ENCODE measurements at places on chromosomes 13 and 19. TPM values are rescaled to one million over a fixed set of nuclear protein-coding genes. Genes with fewer than 3 reads are reported as not detected.
A peak's percentile ranks its signal among the peaks of the same experiment; 100 is the strongest.

GRCh38 chr19:9406798-9407352 is 28.5 kb downstream of the ZNF266 start:
- peaks cover 2% of the 10 kb centered on the region for H3K4me1 ChIP-seq
- peak; percentile 89 for DNase-seq
- peak overlapping the region; percentile 65 for H3K4me3 ChIP-seq
- H3K27me3 ChIP-seq = no peaks in the 10 kb centered on the region

- H3K36me3 ChIP-seq = no peaks in the 10 kb centered on the region
- H3K4me3 ChIP-seq = no peak overlapping the region
- DNase-seq = no peak
- H3K27me3 ChIP-seq = no peaks in the 10 kb centered on the region
These were observed 1268.7 kb upstream of the PCDH20 start for GRCh38 chr13:62684359-62684758.

DNA sequence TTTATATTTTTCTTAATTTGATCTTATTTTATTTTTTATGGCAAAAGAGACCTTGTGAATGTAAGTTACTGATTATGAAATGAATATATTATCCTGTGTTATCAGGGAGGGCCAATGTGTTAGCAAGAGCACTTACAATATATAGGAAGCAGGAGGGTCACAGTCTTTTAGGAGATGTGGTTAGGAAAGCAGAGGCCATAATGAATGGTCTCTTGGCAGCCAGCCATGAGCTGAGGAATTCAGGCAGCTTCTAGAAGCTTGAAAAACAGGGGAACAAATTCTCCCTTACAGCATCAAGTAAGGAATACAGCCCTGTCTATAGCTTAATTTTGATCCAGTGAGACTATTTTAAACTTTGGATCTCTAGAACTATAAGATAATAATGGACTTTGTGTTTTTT is 2374.6 kb downstream of the PCDH9 start:
- no peak overlapping the region for H3K4me3 ChIP-seq
- no peaks in the 10 kb centered on the region for H3K36me3 ChIP-seq
- no peak overlapping the region for H3K27ac ChIP-seq
- no peaks in the 10 kb centered on the region for H3K4me1 ChIP-seq

DNA sequence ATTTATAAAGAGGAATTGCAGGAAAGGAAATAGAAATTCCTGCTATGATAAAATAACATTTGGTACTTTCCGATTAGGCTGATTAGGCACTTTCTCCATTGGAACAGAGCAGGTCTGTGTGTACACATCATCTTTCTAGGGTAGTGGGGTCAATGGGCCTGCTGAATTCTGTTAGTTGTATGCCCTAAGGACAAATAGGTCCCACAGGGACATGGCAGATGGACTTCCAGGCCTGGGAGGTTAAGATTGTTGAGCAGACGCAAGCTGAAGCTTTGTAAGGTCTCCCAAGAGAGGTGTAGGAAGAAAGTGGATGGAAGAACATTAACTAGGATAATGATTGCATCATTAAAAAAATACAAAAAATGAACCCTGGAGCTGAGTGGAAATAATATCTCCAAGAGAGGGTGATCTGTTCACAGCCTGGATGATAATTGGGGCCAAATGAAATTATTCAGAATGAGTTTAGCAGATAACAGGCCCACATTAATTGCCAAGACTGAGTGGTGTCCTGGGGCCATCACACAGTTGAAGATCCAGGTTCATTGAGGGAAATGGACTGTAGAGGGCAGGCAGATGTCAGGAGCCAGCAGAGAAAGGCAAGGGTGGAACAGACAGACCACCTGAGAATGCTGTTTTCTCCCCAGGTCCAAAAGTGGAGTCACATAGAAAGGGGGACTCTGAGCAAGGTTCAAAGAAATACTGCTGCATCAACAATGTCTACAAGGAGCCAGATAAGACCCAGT is 215.1 kb downstream of the DNAJC15 start:
- H3K36me3 ChIP-seq = peaks cover 3% of the 10 kb centered on the region
- no peak overlapping the region for H3K4me3 ChIP-seq
- H3K27me3 ChIP-seq = no peaks in the 10 kb centered on the region
- H3K27ac ChIP-seq = no peak overlapping the region
- H3K4me1 ChIP-seq = no peaks in the 10 kb centered on the region

GRCh38 chr13:21594715-21595545 is 9.0 kb downstream of the MICU2 start:
- peaks cover 2% of the 10 kb centered on the region for H3K36me3 ChIP-seq
- no peak for DNase-seq
- H3K4me1 ChIP-seq = peaks cover 5% of the 10 kb centered on the region
- H3K4me3 ChIP-seq = no peak overlapping the region

GRCh38 chr13:102697929-102698648 is 3.2 kb upstream of the METTL21C start:
- no peaks in the 10 kb centered on the region for H3K27me3 ChIP-seq
- no peaks in the 10 kb centered on the region for H3K36me3 ChIP-seq
- H3K4me3 ChIP-seq = no peak overlapping the region
- no peak overlapping the region for H3K27ac ChIP-seq

GRCh38 chr19:15529774-15530372 is 21.5 kb downstream of the CYP4F22 start:
- peaks cover 4% of the 10 kb centered on the region for H3K27me3 ChIP-seq
- H3K4me1 ChIP-seq = no peaks in the 10 kb centered on the region
- H3K4me3 ChIP-seq = no peak overlapping the region

DNA sequence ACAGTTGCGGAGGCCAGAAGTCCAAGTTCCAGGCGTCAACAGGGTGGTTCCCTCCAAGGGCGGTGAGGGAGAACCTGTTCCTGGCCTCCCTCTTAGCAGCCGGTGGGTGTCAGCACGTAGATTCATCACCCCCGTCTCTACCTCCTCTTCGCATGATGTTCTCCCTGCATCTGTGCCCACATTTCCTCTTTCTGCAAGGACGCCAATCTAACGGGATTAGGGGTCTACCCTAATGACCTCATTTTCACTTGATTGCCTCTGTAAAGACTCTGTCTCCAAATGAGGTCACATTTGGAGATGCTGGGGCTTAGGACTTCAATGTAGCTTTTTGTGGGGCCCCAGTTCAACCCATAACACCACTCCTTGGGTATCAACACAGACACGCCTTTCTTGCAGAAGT is 38.5 kb downstream of the DPF1 start:
- peaks cover 14% of the 10 kb centered on the region for H3K36me3 ChIP-seq
- H3K4me3 ChIP-seq = no peak overlapping the region
- no peak for DNase-seq
- peaks cover 33% of the 10 kb centered on the region for H3K4me1 ChIP-seq

DNA sequence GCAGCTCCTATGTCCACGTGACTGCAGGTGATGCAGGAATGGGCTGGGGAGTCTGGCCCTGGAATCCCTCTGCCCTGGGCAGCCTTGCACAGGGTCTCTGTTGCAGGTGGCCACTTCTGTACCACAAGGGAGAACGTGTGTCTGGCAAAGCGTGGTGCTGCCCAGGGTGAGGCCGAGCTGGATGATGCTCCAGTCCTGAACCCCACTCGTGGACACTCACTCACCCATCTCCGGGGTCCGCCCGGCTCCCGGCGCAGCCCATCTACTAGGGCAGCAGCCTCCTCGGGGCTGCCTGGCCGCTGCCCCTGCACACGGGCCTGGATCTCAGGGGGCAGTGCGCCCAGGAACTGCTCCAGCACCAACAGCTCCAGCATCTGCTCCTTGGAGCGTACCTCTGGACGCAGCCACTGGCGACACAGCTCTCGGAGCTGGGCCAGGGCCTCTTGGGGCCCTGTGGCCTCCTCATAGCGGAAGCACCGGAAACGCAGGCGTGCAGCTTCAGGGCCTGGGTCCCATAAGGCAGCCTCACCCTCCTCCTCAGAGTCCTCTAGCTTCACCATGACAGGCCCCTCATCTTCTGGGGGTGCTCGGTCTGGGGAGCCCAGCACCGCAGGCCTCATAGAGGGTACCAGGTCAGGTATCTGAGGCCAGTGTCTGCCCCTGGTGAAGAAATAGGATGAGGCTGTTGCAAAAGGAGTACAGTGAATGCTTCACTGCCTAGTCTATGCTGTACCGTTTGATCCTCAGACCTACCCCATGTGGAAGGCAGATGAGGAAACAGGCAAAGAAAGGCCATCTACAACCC is 2.2 kb downstream of the MZF1 start:
- DNase-seq = no peak
- no peak overlapping the region for H3K27ac ChIP-seq
- peaks cover 41% of the 10 kb centered on the region for H3K36me3 ChIP-seq

ZBTB32 gene
- not detected for total RNA-seq

GRCh38 chr19:18438331-18439024 is 545 bp upstream of the ISYNA1 start:
- peak overlapping the region; percentile 74 for H3K27ac ChIP-seq
- H3K36me3 ChIP-seq = peaks cover 27% of the 10 kb centered on the region
- H3K27me3 ChIP-seq = no peaks in the 10 kb centered on the region
- DNase-seq = peak; percentile 69

GRCh38 chr13:51000571-51001260 is 91.1 kb downstream of the RNASEH2B start:
- no peaks in the 10 kb centered on the region for H3K36me3 ChIP-seq
- no peak overlapping the region for H3K4me3 ChIP-seq

DNA sequence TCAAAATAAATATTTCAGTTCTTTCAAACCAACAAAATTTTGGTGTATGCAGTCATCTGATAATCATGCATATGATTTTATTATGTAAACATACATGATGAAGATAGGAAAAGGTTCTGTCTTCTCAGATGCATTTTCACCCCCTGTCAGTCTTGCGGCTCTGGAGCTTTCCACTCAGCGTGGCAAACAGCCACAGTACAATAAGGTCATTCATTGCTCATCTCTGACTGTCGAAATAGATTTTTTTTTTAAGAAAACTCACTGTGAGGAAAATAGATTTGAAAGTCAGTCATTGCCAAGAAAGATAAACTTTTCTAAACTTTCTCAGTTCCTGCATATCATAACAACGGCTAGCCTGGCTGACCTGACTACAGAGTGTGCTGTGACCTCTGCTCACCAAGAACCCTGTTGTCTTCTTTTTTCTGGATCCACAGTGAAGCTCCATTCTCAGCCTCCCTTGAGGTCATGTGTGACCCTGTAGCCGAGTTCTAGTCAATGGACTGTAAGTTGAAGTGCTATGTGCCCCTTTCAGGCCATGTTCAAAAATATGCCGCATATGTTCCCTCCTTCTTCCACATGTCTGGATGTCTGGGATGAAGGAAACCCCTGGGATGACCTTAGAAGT is 519.6 kb downstream of the KLF5 start:
- peak; percentile 51 for DNase-seq
- H3K4me1 ChIP-seq = no peaks in the 10 kb centered on the region
- H3K27ac ChIP-seq = no peak overlapping the region

- DNase-seq = no peak
- H3K27ac ChIP-seq = no peak overlapping the region
- H3K4me3 ChIP-seq = no peak overlapping the region
These were observed 4.7 kb downstream of the PCID2 start for GRCh38 chr13:113203507-113204377.

GRCh38 chr13:86193281-86193680 is 394.1 kb upstream of the SLITRK6 start:
- no peaks in the 10 kb centered on the region for H3K27me3 ChIP-seq
- H3K4me3 ChIP-seq = no peak overlapping the region
- H3K4me1 ChIP-seq = no peaks in the 10 kb centered on the region
- peak; percentile 9 for DNase-seq
- H3K36me3 ChIP-seq = no peaks in the 10 kb centered on the region
- no peak overlapping the region for H3K27ac ChIP-seq

- peak; percentile 75 for DNase-seq
- peaks cover 4% of the 10 kb centered on the region for H3K4me1 ChIP-seq
- H3K27me3 ChIP-seq = no peaks in the 10 kb centered on the region
These were observed 53.1 kb upstream of the CYSLTR2 start for GRCh38 chr13:48600374-48601364.

DNA sequence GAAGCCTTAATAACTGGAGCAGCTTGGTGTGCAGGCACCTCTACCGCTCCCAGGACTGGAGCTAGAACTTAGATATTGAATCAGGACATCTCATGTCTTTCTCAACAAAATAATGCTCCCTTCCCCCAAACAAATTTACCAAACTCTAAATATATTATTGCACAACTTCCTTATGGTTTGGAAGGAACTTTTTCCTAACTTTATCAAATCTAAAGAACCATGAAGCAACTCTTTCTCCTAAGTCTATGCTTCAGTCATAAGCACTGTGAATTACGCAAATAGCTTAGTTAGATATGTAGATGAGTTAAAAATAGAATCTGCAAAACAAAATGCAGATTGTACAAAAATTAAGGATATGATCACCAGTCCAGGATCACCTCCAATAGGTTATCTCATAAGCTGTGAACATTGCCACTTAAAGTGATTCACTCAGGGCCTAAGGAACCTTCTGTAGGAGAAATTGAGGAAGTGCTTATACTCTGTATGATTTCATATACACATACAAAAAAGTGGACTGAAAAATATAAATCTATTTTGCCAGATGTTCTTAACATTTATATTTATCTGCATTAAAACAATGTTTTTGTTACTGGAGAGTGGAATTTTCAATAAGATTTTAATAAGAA is 20.4 kb upstream of the MAB21L1 start:
- H3K27ac ChIP-seq = no peak overlapping the region
- no peaks in the 10 kb centered on the region for H3K27me3 ChIP-seq
- no peaks in the 10 kb centered on the region for H3K4me1 ChIP-seq
- no peaks in the 10 kb centered on the region for H3K36me3 ChIP-seq

GRCh38 chr13:73341748-73342147 is 282.9 kb downstream of the KLF5 start:
- no peak overlapping the region for H3K4me3 ChIP-seq
- no peaks in the 10 kb centered on the region for H3K36me3 ChIP-seq
- no peak for DNase-seq
- H3K27me3 ChIP-seq = no peaks in the 10 kb centered on the region

DNA sequence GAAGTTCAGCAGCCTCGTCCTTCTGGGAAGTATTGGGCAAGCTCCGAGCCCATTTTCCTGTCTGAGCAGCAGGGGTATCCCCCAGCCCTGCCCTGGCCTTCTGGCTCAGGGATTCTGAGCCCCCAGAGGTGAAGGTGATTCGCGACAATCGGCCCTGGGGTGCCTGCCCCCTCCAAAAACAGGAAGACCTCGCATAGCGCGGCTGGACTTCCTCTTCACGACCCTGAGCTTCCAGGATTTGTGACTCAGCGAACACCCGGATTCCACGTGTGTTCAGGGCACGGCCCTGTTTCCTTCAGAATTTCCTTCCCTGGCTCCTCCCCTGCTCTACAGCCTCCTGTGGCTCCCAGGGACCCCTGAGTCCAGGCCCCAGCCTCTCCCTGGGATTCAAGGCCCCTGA is at the start of gene SEMA6B:
TSS of gene SEMA6B (minus strand) at position 116 of the 400 bp plus-strand sequence. CDS start 1,227 bp downstream, outside the sequence.
- H3K27ac ChIP-seq = peak within 1 kb of the TSS; percentile 74
- peaks cover 23% of the 10 kb centered on the region for H3K36me3 ChIP-seq
- DNase-seq = peak; percentile 61
- peaks cover 8% of the 10 kb centered on the region for H3K4me1 ChIP-seq
- peak within 1 kb of the TSS; percentile 29 for H3K4me3 ChIP-seq

DNA sequence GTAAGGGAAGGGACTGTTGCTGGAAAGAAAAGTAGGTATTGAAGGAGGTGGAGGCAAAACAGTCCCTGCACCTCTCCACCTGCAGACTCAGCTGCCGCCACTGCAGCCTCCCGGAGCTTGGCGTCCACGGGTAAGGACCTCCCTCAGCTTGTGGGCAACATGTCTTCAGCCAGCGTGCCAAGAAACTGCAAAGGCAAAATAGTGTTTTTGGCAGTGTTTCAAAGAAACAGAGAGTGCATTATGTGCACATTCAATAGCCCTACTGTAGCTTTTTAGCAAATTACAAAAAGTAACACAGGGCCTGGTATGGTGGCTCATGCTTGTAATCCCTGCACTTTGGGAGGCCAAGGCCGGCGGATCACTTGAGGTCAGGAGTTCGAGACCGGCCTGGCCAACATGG is 57.4 kb downstream of the ATP11A start:
- no peak overlapping the region for H3K4me3 ChIP-seq
- peaks cover 3% of the 10 kb centered on the region for H3K4me1 ChIP-seq
- no peak overlapping the region for H3K27ac ChIP-seq
- no peaks in the 10 kb centered on the region for H3K36me3 ChIP-seq
- no peak for DNase-seq

PLK5 gene
- 0.13 TPM for total RNA-seq

LILRA1 gene
- 0.31 TPM for total RNA-seq

FAM124A gene
- 2.0 TPM for total RNA-seq

DNASE2 gene
- total RNA-seq = 7.7 TPM

Data from muscle of leg (tissue), 16 donors.